ENCODE measurements at places on chromosomes 16 and 17.

DNA sequence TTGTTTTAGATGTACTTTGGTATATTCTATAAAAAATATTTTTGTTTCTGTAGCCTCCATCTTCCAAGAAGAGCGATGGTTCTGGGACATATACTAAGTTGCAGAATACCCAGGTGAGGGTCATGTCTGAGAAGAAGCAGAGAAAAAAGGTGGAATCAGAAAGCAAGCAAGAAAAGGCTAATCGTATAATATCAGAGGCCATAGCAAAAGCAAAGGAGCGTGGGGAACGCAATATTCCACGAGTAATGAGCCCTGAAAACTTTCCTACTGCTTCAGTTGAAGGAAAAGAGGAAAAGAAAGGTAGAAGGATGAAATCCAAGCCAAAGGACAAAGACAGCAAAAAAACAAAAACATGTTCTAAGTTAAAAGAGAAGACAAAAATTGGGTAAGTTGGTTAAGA lies 154.6 kb downstream of the CHD9 start:
- no peak for DNase-seq

GRCh38 chr16:51852892-51853291 lies 694.1 kb downstream of the TOX3 start:
- no peak for DNase-seq

- no peak for DNase-seq
Observed at GRCh38 chr16:68786685-68787418, 49.8 kb downstream of the CDH1 start.

GRCh38 chr17:58521680-58522079 lies 7.2 kb upstream of the MTMR4 start:
- DNase-seq, result no peak

DNA sequence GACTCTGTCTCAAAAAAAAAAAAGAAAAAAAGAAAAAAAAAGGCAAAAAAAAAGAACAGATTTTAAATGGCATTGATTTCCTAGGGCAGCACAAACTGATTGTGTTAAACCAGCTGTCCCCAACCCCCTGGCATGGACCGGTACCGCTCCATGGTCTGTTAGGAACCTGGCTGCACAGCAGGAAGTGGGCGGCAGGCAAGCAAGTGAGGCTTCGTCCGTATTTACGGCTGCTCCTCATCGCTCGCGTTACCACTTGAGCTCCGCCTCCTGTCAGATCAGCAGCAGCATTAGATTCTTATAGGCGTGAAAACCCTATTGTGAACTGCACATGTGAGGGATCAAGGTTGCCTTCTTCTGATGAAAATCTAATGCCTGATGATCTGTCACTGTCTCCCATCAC lies 26.6 kb downstream of the MGAT5B start:
- no peak for DNase-seq

- DNase-seq, result no peak
Observed at GRCh38 chr17:74484066-74484465, 17.6 kb downstream of the CD300A start.

GRCh38 chr16:30131869-30132475 lies 9.0 kb upstream of the MAPK3 start:
- no peak for DNase-seq

All from amniotic stem cell (primary cell).